Urinary bladder (tissue), 4 donors: ENCODE measurements at places on chromosomes 4 and X. TPM values are rescaled to one million over a fixed set of nuclear protein-coding genes. Genes with fewer than 3 reads are reported as not detected.

CT47B1 gene
- total RNA-seq: not detected

GRCh38 chr4:119728692-119729593 is 100.3 kb upstream of the PDE5A start:
- DNase-seq: no peak

- no peak for DNase-seq
Measured at GRCh38 chr4:8468746-8469535, 28.4 kb downstream of the TRMT44 start.

ZNF81 gene
- 14.4 TPM for total RNA-seq

- no peak for DNase-seq
Measured at GRCh38 chr4:26302031-26302899, 18.5 kb upstream of the RBPJ start.

DNA sequence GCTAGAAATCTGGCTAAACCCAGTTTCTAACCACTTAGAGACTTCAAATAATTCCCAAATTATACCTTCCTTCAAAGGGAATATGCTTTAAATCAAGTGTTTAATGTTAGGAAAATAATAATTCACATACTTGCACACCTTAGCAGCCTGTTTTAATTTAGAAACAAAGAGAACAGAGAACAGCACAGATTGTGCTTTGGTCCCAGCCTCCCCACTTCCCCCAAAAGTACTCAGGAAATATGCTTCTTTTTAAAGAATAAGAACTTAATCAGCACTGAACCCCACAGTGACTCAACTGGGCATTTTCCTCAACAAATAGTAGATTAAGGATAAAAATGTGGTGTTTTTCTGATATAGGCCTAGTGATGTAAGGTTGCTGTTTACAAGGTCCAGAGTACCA is 295.8 kb downstream of the GBA3 start:
- DNase-seq: no peak

CT83 gene
- not detected for total RNA-seq

DNA sequence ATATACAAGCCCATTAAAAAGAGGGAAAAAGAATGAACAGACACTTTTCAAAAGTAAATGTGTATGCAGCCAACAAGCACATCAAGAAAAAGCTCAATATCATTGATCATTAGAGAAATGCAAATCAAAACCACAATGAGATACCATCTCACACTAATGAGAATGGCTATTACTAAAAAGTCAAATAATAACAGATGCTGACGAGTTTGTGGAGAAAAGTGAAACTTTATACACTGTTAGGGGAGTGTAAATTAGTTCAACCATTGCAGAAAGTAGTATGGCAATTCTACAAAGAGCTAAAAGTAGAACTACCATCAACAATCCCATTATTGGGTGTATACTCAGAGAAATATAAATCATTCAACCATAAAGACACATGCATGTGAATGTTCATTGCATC is 203.0 kb downstream of the ARAP2 start:
- no peak for DNase-seq

RGS12 gene
- 51.6 TPM for total RNA-seq
